ENCODE measurements at places on chromosomes 13 and 19.

GRCh38 chr19:2600914-2601870 lies 101.3 kb downstream of the GNG7 start:
- DNase-seq: no peak

DNA sequence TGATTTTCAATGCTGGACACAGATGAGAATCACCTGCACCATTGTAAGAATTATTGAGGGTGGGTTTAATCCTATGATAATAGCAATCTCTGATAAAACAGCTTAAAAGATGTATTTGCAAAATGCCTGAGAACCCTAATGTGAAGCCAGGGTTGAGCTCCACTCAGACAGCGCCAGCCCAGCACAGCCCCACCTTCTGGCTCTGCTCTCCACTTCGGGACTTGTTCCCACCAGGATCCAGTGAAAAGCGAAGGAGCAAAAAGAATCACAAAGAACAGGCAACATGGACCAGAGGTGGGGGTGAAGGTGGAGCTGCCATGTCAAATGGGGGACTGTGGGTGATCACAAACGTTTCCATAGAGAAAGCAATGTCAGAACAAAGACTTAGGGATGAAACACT lies 18.6 kb upstream of the ZNF816 start:
- DNase-seq: no peak

DNA sequence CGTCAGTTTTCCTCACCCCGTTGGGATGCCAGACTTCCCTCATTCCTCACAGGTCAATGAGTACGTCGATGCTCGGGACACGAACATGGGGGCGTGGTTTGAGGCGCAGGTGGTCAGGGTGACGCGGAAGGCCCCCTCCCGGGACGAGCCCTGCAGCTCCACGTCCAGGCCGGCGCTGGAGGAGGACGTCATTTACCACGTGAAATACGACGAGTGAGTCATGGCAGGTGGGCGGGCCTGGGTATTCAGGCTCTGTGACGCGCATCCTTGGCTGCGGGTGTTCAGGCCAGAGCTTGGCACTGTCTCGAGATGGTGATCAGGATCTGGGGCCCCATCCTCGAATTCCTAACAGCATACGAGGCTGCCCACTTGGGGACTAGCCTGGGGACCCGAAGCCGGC lies 21.4 kb downstream of the UHRF1 start:
- no peak for DNase-seq

DNA sequence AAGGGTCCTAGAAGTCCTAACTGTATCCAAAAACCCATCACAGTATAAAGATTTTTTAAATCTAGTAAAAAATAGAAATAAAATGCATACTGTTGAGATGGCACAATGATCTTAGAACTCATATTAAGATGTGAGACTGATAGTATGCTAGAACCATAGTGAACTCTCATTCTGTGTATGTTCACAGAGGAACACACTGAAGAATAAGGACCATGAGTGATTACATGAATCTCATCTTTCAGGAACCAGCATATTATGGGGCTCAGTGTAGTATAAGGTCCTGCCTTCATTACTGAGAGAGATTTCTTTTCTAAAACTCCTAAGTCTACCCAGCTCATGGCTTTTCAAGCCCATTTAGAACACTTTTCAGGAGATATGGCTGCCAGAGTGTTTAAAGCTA lies 59.8 kb upstream of the RFC3 start:
- no peak for DNase-seq

DNA sequence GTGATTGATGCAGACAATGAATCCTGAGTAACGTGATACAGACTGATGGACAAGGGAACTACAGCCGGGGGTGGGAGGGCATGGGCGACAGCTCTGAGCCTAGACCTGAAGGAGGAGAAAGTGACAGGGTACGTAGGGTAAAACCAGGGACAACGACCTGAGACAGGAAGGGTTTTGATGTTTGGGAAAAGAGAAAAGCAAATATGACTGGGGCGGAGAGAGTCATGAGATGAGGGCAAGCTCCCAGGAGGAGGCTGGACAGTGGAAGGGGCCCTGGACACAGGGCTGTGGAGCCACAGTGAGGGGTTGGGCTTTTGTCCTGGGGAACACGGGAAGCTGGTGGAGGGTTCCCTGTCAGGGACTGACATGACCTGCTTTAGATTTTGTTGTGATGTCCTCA lies 34.2 kb downstream of the ZNF611 start:
- DNase-seq: no peak

DNA sequence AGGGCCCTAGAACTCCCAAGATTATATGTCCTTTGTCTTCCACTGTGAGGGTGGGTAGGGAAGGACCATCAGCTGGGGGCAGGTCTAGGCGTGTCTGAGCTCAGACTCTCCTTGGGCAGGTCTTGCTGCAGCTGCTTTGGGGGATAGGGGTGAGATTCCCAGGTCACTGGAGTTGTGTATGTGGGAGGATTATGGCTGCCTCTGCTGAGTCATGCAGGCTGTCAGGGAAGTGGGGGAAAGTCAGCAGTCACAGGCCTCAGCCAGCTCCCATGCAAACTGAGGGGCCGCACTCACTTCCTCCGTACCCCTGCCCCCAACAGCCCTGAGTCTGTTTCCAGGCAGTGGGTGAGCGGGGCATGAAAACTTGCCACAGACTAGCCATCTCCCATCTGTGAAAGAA lies 600.8 kb downstream of the DIAPH3 start:
- no peak for DNase-seq

- DNase-seq: no peak
These were observed 10.8 kb downstream of the STAP2 start for GRCh38 chr19:4327877-4328242.

GRCh38 chr13:78402708-78403400 lies 200.5 kb downstream of the POU4F1 start:
- no peak for DNase-seq

- DNase-seq: no peak
These were observed 40.8 kb downstream of the SLITRK5 start for GRCh38 chr13:87712012-87712411.

All from HCEC 1CT (cell line).